ENCODE measurements at places on chromosomes 5 and 9.

- DNase-seq: no peak
These were observed 615 bp downstream of the PSMD5 start for GRCh38 chr9:120841930-120842684.

DNA sequence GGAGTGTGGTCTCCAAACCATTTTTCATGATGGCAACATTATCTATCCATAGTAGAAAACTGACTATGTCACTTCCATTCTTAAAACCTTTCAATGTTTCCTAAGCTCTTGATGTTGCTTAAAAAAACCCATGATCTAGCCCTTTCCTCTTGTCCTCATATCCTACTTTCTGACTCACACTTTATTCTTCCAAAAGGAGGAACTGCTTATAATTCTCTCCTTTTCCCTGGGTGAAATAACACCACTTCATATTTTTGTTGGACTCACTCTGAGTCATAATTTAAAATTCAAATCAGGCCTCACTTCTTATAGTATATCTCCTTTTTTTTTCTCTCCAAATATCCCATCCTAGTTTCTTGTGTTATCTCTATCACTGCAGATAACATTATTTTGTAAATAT lies 513.9 kb downstream of the MAN2A1 start:
- no peak for DNase-seq

DNA sequence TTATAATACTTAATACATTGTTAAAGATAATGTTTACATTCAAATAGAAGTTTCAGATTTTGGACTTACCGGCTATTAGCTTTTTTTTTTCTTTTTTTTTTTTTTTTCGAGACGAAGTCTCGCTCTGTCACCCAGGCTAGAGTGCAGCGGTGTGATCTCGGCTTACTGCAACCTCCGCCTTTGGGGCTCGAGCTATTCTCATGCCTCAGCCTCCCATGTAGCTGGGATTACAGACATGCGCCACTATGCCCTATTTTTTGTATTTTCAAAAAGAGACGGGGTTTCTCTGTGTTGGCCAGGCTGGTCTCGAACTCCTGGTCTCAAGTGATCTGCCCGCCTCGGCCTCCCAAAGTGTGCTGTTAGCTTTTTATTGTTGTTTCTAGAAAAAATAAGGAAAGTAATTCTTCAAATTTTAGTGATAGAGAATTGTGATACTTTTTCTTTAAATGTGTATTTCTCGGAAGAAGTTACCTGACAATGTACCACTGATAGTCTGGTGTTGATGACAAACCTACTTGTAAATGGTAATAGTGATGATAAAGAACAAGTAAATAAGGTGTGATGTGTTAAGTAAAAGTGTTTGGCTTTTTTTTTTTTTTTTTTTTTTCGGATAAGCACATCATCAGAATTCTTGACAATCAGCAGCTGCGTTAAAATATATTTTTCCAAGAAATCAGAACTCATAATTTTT lies 2.7 kb downstream of the CDC42SE2 start:
- DNase-seq: no peak

DNA sequence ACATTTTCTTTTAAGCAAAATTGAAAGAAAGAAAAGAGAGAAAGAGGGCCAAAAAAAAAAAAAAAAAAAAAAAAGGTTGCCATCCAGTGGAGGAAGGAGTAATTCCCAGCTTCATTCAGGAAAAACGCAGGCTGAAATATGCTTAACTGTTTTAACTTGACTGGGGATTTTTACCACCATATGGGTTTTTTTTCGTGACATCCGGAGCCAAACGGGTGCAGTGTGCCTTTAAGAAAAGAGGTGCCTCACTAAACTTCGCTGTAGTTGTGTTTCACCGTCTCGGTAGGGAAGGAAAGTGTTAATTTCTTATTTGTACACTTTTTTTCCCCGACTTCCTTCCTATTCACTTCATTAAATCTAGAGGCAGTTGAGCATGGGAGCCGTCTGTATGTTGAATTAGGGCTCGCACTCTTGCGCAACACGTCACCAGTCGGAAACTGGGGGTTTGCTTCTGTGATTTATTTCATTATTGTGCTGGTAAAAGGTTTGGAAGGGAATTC lies 143.0 kb downstream of the SMARCA2 start:
- DNase-seq: peak; percentile 26

GRCh38 chr5:157890836-157891597 lies 32.1 kb upstream of the CLINT1 start:
- no peak for DNase-seq

- no peak for DNase-seq
These were observed 19.5 kb downstream of the TTC33 start for GRCh38 chr5:40736103-40736875.

DNA sequence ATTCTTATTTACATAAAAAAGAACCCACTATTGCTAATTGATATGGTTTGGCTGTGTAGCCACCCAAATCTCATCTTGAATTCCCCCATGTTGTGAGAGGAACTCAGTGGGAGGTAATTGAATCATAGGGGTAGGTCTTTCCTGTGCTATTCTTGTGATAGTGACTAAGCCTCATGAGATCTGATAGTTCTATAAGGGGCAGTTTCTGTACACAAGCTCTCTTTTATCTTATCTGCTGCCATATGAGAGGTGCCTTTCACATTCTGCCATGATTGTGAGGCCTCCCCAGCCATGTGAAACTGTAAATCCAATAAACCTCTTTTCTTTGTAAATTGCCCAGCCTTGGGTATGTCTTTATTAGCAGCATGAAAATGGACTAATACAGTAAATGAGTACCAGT lies 58.2 kb upstream of the PRR16 start:
- DNase-seq: no peak

GRCh38 chr9:110531776-110532175 lies 47.8 kb downstream of the SVEP1 start:
- DNase-seq: no peak

DNA sequence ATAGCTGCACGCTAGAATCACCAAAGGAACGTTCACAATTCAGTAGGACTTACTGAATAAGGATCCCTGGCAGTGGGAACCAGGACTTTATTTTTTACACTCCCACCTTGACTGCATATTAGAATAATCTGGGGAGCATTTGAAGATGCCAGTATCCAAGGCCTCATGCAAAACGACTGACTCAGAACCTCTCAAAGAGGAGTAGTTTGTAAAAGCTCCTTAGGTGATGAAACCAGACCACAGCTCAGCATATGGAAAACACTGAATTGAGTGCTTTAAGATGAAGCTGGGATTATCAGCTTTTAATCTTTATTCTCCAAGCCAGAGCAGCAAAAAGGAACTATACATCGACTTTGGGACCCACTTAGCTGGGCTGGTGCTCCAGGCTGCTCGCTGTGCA lies 288.3 kb downstream of the MLLT3 start:
- no peak for DNase-seq

GRCh38 chr5:9483243-9483642 lies 62.6 kb downstream of the SEMA5A start:
- no peak for DNase-seq

GRCh38 chr9:121499177-121499426 lies 542 bp downstream of the GGTA1 start:
- no peak for DNase-seq

GRCh38 chr9:69264526-69264925 lies 60.5 kb upstream of the ENTREP1 start:
- no peak for DNase-seq

- DNase-seq: no peak
These were observed 22.3 kb upstream of the SYNPO start for GRCh38 chr5:150618163-150618562.

DNA sequence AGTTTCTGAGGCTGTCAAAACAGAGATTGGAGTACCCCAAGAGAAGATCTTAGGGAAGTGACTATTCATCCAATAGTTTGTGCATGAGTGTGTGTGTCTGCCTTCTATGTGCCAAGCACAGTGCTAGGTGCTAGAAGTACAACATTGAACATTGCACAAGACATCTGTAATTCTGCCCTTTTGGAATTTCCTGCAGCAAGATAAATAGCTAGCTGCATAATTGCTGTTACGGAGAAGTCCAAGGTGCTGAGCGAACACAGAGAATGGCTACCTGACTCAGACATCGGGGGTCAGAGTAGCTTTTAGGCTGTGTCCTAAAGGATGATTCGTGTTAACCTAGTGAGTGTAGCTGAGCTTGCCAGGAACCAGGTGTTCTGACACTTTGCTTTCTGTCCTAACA lies 44.8 kb downstream of the PAPPA start:
- no peak for DNase-seq

DNA sequence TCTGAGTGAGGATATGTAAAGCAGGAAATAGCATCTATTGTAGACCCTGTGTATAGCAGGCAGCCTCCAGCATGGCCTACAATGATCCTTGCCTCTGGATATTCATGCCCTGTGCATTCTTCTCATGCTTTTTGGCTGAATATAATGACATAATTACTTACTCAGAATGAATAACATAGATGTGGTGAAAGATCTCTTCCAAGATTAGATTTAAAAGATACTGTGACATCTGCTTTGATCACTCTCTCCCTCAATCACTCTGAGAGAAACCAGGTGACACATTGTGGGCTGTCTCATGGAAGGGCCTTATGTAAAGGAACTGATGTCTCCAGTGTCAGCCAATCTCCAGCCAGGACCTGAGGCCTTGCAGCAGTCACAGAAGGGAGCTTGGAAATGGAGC lies 376.7 kb downstream of the DNAH5 start:
- DNase-seq: no peak

DNA sequence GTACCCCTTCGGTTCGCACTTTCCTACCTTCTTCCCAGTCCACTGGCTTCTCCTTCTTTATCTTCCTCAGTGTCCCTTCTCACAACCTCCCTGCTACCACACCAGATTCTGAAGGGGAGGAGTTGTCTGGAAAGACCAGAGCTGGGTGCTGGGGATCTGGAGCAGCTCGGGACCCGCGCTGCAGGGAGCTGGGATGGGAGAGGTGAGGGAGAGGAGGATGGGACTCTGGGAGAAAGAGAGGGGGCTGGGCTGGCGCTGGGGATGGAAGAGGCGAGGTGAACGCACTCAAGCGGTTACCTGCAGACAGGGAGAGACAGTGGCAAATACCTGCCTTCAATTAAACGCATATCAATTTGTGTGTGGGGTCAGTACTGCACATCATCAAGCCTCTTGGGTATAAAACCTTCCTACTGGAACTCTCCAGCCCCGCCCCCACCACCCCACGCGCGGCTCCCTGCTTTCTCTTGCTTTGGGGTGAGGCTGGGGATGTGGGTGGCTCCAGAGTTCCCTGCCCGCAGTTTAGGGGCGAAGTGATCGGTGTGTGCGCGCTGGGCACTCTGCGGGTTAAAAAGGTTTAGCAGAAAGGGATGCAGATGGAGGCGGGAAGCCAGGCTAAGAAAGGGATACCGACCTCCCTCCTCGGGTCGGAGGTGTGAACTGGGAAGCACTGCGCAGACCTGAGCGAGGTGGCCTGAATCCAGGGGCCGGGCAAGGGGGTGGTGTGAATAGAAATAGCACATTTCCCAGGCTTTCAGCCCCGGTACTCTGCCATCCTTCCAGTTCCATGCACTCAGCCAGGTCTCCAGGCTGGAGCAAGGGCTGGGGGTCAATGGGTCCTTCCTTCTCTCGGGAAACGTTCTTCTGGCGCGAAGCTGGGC lies 977 bp upstream of the PAM start:
- no peak for DNase-seq

DNA sequence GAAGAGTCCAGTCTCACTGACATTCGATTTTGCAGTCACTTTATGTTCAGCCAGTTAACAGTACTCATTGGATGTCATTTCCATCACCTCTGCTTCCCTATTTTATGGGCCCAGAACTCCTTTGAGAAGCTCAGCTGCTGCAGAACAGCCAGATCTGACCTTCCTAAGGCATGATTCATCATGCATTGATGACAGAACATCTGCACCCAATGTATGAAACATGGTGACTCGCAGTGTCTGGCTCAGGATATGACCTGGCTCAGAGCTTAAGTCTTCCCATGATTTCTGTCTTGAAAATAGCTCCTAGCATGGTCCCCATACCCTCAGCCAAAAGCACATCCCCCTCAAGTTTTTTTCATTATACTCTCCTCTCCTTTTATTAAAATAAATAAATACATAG lies 92.6 kb upstream of the TRIM32 start:
- no peak for DNase-seq

- DNase-seq: no peak
These were observed 1826.2 kb upstream of the CDH6 start for GRCh38 chr5:29367176-29367833.

DNA sequence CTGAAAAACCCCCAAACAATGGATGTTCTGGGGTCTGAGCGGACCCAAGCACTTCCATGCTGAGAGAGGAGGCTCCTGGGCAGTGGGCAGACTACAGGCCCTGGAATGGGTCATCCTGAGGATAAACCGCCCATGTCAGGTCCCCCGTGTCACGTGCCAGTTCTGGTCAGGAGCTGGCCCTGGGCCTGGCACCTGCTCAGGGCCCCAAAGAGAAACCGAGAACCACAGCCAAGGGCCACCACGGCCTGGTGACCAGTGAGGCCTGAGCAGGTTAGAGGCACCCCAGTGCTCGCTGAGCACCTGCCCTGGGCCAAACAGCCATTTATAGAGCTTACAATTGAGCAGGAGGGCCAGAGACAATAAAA lies 15.8 kb downstream of the LMAN2 start:
- DNase-seq: no peak

DNA sequence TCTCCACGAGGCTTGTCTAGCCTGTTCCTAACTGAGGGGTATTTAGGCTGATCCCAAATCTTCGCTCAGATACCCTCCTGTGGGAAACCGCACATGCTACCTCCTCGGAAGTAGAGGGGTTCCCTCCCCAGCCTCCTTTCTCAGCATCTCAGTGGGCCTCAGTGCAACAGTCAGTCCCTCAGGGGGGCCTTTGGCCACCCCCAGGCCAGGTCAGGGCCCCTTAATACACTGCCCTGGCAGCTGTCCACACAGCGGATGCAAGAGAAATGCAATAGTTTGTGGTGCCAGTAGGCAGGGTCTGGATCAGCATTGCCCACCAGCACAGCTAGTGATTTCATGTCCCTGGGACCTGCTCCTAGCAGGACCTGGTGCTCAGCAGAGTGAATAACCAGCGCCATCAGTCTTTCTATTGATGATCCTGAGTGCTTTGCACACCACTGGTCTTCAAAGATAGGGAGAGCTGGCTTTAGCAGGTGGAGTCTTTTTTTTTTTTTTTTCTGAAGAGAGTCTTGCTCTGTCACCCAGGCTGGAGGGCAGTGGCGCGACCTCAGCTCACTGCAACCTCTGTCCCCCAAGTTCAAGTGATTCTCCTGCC lies 7.5 kb downstream of the PLPP7 start:
- DNase-seq: no peak

GRCh38 chr5:137470921-137471220 lies 28.3 kb downstream of the SPOCK1 start:
- DNase-seq: no peak

DNA sequence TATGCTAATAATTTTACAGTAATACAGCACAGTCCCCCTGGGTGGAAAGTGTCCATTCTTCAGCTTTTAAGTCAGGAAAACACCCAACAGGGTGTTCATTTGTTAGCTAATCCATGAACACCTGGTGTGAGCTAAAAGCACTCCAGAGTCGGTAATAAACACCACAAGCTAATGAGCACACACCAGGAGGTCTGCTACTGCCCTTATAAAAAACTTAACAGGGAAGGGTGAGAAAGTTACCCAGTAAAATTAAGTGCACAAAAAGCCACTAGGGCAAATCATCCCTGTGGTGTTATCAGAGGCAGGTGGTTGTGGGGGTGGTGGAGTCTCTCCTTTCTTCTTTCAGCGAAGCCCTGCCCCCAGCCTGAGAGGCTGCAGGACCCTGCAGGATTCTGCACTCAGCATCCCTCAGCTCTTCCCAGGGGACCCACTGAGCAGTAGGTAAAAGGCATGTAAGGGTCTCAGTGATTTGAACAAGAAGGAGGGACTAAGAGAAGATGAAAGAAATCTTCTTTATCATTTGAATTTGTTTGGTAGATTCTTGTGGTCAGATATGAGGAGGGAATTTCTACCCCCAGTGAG lies 14.4 kb downstream of the GDNF start:
- no peak for DNase-seq
